Kasumi-1 (cell line): ENCODE measurements at places on chromosomes 2 and 18.
A peak's percentile ranks its signal among the peaks of the same experiment; 100 is the strongest.

- DNase-seq, result no peak
Observed at GRCh38 chr2:232632904-232633412, 446 bp upstream of the EFHD1 start.

GRCh38 chr2:68135448-68136320, 22.0 kb upstream of the PNO1 start:
- DNase-seq, result no peak

DNA sequence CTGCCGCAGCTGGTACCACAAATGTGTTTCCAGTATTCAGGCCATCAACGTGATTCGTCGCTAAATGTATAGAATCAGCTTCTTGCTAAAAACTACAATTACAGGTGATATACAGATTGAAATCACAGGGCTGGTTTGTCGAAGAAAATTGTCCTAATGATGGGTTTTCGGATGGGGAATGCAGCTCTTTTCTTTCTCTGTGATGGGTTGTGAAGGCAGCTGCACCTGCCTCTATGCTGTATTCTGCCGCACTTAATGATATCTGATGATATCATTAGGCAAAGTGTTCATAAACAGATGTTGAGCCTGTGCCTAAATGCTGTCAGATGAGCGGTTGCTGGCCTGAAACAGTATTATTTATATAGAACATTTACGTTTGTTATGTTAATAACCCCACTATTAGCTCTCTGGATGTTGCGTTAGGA, 218.1 kb downstream of the ARHGAP15 start:
- DNase-seq, result no peak

GRCh38 chr18:54357660-54358494, at the start of the genes C18orf54 and STARD6:
C18orf54 (plus strand) TSS chr18:54357906; CDS start chr18:54360573, 2,667 bp downstream.
STARD6 (minus strand) TSS chr18:54357858; CDS start chr18:54354573, 3,285 bp downstream.
- peak; percentile 91 for DNase-seq

GRCh38 chr2:43568228-43568627, 27.6 kb downstream of the THADA start:
- DNase-seq, result no peak

DNA sequence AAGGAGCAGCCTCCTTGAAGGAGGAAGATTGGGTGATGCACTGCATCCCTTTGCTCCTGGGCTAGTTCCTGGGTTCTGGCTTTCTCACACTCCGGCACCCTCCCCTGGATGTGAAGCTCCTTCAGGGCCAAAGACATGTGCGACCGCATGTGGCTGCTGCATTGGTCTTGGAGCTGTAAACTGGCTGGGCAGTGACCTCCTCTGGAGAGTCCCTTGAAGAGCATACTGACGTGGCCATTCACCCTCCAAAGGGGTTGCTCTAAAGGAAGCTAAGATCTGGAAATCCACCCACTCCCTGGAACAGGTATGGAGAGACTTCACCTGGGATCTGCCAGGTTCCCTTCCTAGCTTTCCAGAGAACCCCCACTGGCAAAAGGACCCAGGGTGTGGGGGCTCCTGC, 62.1 kb downstream of the TMEM17 start:
- no peak for DNase-seq

- no peak for DNase-seq
Observed at GRCh38 chr2:231099918-231100317, 24.9 kb downstream of the HTR2B start.

- DNase-seq, result no peak
Observed at GRCh38 chr2:75484840-75485239, 75.9 kb downstream of the EVA1A start.
